ENCODE measurements at places on chromosomes 7 and 10.

DNA sequence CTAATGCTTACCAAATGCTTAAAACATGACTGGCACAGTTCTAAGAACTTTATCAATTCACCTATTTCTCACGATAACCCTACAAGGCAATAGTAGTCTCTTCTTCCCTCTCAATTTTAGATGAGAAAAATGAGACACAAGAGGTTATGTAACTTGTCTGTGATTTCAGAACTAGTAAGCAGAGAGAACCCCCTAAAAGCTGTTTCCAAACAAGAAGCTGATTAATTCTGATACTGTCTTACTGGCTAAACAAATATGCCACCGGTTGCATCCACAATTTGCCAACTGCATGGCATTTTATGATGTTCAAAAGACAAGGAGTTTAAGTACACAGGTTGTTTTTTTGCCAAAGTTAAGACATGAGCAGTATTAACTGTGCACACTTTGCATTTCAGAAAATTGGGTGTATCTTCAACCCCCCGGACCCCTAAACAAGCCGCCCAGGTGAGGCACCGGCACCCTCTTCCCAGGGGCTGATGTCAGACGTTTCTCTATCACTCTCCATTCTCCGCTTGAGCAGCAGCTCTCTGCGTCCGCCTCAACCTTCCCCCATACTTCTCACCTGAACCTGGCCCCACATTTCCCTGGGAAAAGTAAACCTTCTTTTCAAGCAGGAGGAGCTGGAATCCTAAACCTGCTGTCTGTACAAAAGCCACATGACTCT is 21.7 kb downstream of the RSU1 start:
- DNase-seq: no peak

DNA sequence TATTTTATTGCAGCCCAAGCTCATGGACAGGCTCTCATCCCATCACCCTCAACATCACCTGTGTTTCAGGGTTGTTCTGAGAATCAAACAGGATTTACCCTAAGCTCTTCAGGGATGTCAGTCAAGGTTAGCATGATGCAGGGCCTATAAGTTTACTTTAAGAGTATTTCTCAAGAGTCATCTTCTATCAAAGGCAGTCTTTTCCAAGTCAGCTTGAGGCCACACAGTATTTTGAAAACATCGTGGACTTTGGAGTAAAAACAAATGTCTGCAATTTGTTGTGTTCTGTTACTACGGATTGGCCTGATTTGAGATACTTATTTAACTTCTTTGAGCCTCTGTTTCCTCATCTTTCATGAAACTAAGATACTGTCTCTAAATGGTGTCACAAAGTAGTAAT is 42.0 kb upstream of the NRP1 start:
- DNase-seq: no peak

DNA sequence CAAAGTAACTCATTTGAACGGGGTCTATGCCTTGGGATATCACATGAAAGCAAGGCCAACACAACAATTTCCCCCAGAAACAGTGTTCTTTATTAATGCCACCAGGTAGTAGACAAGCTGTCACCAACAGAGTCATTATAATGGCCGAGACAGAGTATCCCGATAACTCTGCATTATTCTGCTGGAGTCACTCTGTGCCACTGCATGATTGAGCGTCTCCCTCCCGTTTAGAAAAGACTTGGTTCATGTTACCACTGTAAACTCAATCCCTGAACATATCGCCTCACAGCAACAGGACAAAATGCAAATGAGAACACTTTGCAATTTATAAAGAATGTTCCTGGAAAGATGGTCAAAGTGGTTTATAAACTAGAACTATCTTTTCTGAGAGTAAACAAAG is 932.5 kb downstream of the GATA3 start:
- no peak for DNase-seq

- no peak for DNase-seq
Measured at GRCh38 chr7:113796557-113796956, 122.3 kb downstream of the PPP1R3A start.

Data from stimulated activated CD8-positive, alpha-beta memory T cell treated with anti-CD3 and anti-CD28 coated beads, Interleukin-7, amount 100 ng/mL, for 4 hours (primary cell).